ENCODE measurements at places on chromosomes 2 and 18. TPM values are rescaled to one million over a fixed set of nuclear protein-coding genes. Genes with fewer than 3 reads are reported as not detected.

DNA sequence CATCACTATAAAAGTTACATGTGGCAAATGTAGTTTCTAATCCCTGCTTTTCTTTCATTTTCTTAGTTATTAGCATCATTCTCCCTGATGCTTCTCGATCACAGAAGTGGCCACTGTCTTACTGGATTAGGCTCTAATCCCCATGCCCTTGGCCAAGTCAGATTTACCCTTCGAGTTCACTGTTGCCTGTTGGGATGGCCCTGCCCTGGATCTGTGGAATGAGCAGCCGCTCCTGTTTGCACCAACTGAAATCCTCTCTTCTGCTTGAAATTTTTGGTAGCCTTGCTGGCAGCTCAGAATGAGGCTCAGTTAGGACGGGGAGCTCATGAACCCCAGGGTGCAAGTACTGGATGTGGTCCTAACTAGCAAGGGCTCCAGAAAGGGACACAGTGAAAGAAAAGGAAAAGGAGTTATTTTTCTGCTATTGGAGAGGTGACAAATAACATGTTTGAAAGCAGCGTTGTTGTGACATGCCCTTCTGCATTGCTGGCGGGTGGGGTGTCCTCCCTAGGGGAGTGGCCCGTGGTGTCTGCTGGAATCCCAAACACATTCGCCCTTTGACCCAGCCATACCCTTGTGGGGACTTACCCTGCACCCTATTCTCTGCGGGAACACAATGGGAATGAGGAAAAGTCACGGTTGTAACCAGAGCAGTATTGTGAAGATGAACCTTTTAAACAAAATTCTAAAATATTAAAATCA is 34.5 kb downstream of the RBFA start:
- DNase-seq: no peak

DNA sequence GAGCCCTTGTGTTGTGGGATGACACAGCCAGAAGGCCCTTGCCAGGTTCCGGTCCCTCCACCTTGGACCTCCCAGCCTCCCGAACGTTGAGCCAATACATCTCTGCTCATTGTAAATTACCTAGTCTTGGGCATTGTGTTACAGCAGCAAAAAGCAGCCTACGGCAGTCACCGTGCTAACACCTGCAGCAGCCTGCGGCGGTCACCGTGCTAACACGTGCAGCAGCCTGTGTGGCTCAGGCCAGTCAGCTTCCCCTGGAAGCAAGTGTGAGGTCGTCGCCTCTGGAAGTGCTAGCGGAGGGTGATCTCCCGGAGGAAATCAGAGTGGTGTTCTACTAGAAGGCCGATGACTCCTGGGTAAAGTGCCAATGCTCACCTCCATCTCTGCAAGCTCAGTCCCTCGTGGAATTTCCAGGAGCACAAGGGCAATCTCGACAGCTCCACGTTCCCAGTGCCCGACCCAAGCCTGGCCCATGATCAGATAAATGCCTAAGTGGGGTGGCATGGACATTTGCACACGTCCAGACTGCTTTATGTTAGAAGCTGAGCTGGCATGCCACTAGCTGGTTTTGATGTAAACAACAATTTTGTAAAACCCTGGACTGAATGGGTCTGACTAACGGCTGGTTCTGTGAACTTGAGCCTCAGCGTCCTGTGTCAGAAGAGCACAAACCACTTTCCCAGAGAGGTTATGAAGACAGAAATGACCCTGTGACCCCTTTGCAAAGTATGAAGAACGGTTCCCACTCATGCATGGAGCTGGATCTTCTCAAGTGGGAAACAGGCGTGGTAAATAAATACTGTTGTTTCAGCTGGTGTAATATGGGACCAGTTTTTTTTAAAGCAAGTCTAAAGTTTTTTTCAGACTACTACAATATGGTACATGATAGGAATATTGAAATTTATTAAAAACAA is 11.4 kb upstream of the CNDP1 start:
- no peak for DNase-seq

- DNase-seq: no peak
These were observed 265.2 kb upstream of the SPHKAP start for GRCh38 chr2:228446734-228447133.

GRCh38 chr2:187453078-187453641 is 5.1 kb upstream of the CALCRL start:
- DNase-seq: no peak

GRCh38 chr2:72276876-72277275 is 129.2 kb upstream of the CYP26B1 start:
- no peak for DNase-seq

DNA sequence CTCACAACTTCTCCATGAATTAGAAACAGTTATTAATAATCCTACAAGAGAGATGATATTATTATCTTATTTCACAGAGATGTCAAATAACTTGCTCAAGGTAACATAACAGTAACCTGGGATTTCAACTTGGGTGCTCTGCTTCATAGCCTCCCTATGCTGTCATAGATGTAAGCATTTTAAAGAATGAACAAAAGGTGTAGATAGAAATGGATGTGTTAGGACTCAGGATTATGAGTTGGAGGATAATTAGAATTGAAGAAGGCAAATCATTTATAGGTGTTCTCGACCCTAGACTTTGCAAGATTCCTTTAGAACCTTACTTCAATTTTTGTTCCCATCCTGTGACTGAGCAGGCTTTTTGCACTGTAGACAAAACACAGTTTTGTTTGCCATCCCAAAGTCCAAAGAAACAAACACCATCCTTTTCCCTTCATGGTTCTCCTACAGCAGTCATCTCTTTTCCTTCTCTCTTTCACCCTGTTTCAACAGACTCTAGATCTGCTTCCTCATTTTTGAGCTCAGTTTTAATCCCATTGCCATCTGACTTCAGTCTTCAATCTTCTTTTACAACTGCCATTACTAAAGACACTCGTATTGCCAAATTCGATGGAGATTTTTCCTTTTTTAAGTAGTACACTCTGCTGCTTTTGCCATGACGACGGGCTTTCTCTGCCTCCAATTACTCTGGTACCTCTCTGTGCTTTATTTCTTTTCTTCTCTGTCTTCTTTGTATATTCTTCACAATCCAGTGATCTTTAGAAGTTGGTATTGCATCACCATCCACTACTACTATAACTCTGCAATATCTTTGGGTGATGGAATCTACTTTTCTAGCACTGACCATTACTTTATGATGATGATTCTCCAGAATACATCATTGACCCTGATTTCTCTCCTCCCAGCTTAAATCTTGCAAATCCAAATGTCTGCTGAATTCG is 4.5 kb downstream of the HNMT start:
- DNase-seq: no peak

DNA sequence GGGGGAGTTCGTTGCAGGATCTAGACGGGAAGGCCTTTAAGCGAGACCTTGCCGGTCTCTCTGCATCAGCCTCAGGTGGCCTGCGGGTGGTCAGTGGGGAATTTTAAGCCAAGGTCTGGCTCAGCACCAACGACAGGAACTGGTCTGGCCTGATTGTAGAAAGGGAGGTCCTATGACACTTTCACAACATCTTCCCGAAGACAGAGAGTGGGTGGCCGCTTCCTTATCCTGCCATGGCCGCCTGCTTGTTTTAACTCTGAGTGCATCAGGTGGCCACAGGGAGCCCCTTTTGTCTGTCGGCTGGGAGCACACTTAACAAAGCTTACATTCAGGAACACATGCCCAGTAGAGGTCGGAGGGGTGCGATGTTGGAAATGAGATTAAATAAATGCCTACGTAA is 363.7 kb upstream of the MYT1L start:
- DNase-seq: no peak

DNA sequence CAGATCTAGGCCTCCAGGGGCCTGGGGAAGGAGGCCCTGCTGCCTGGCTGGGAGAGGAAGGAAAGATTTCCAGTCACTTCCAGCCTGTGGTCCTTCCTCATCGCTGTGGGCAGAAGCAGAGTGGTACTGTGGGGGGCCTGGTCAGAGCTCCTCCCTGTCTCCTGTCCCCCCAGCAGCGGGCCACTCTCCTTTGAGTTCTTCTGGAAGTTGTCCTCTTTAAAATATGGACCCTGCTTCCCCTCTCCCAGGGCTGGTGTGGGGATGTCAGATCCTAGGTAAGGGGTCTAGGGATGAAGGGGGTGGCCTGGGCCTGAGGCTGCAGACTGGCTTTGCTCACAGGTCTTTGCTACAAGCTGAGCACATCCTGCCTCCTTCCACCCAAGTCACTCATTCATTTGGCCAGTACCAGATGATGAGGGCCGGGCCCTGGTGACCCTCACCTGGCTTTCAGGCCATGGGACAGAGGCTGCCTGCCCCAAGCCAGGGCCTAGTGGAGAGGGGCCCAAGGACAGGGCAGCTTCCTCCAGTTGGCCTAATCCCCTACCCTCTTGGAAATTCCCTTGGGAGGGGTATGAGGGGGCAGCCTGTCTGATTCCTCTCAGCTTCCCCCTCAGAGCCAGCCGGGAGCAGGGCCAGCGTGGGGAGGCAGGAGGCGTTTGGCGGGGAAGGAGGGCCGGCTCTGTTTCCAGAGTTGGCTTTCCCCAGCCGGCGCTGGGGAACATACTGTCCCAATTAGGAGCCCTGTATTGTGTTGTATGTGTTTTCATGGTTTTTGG is 231.9 kb downstream of the DYSF start:
- no peak for DNase-seq

DNA sequence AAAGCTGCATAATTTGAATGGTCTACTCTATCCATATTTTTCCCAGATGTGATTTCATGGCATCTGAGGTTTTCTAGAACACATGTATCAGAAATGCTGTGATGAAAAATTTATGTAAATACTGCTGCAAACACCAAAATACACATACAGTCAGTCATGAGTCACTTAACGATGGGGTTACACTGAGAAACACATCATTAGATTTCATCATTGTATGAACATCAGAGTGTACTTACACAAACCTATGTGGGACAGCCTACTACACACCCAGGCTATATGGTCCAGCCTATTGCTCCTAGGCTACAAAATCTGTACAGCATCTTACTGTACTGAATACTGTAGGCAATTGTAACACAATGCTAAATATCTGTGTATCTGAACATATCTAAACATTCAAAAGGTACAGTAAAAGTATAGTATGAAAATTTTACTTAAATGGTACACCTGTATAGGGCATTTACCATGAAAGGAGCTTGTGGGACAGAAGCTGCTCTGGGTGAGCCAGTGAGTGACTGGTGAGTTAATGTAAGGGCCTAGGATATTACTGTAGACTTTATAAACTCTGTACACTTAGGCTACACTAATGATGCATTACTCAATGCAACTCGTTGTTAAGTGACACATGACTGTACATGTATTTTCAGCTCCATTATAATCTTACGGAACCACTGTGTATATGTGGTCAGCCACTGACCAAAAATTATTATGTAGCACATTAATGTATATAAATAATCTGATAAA is 33.5 kb downstream of the PNO1 start:
- DNase-seq: no peak

Gene SGPP2
- 0.89 TPM for total RNA-seq

Gene BCL2
- 121 TPM for total RNA-seq

- DNase-seq: no peak
These were observed 139.9 kb downstream of the TANC1 start for GRCh38 chr2:159108181-159108893.

GRCh38 chr2:166653185-166653813 is 159.2 kb upstream of the SCN7A start:
- no peak for DNase-seq

- no peak for DNase-seq
These were observed 330.5 kb downstream of the LRRTM4 start for GRCh38 chr2:77191665-77192064.

GRCh38 chr2:237998530-237998929 is 31.7 kb downstream of the UBE2F start:
- no peak for DNase-seq

Gene MPP4
- not detected for total RNA-seq

Gene ATP8B1
- 0.25 TPM for total RNA-seq

Gene MTX2
- total RNA-seq: 12.7 TPM

Gene CKAP2L
- 38.9 TPM for total RNA-seq

Gene CD207
- not detected for total RNA-seq

DNA sequence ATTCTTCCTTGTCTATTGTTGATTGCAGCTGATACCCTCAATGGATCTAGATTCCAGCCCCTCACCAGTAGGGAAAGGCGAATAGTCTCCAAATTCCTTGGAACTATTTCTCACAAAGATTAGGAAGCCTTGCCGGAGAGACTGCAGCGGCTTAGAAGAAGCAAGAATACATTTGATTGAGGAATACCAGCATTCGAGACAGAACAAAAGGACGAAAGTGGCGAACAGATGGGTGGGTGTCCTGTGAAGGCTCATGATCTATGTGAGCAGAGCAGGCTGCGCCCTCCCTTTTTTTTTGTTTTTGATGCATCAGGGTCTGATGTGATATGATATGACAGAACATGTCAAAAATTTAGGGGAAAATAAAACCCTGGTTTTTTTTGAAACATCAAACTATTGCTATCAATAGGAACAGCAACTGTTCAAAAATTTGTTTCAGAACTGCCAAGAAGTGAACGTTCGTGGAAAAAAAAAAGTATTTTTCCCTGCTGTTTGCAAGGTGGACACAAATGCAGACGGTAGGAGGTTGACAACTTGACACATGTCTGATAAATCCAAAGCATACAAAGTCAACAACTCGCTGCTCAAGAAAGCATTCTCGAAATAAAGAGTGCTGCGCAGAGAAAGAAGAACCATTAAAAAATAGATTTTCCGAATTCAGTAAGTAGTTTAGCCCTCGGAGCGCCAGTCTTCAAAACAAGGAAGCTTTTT is 49.1 kb downstream of the PTGR3 start:
- no peak for DNase-seq

DNA sequence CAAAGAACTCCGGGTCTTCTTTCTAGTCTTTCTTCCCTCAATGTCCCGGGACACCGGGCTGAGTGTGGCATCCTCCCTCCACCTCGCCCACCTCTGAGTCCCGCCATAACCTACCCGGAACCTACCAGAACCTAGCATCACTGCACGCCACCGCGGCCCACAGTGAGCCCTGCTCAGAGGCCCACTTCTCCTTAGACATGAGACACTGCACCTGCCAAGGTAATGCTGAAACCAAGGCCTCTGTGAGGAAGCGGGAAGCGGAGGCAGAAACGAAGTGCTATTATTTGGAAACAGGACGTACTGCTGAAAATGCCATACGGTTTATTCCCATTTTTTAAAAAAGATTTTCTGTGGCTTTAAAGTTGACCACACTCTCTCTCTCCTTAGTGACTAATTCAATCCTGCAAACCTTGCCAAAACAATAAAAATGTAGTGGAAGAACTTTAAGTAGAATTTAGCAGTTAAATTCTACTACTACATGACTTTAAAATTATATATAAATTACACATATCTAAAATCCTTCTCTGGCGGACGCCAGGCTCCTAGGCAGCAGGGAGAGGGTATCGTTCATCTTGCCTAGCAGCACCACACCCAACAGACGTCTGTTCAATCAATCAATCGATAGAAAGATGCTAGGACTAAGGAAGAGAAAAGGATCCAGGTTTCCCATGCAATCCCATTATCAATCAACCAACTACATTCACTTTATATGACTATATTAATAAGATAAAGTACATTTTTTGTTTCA is 82.0 kb downstream of the ZNF516 start:
- no peak for DNase-seq
